CD4-positive, CD25-positive, alpha-beta regulatory T cell (primary cell): ENCODE measurements at places on chromosomes 6 and 20. TPM values are rescaled to one million over a fixed set of nuclear protein-coding genes. Genes with fewer than 3 reads are reported as not detected.

DNA sequence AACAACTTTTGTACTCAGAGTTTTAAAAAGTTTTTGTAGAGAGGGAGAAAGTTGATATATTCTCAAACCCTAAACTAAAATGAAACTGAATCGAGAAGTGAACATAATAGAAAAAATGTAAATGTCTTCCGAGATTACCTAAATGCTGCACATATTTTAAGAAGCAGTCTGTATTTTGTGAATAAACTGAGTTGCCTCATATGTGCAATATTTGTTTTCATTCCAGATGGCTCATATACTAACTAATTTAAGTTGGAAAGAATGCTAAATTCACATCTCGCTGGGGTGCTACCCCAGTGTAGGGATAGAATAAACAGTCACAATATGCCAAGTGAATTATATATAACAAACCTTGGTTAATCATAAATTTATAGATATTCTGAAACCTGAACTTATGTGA lies 285.9 kb upstream of the THEMIS start:
- no peaks in the 10 kb centered on the region for H3K4me1 ChIP-seq
- H3K27ac ChIP-seq, result no peak overlapping the region
- no peaks in the 10 kb centered on the region for H3K27me3 ChIP-seq
- DNase-seq, result no peak

DNA sequence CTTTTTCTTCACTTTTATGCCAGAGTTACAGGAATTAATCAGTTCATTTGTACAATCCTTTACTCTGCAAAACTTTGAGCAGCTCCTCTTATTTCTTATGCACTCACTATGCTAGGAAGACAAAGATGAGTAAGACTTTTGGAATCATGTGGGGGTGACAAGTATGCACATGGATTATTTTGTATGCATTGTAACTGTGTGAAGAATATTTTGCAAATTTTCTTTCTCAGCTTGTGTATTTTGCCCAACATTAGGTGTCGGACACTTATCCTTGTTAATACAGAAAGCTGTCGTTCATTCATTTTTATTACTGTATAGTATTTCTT lies 88.6 kb downstream of the PPP1R14C start:
- DNase-seq, result no peak
- no peaks in the 10 kb centered on the region for H3K4me1 ChIP-seq
- no peak overlapping the region for H3K27ac ChIP-seq
- no peaks in the 10 kb centered on the region for H3K36me3 ChIP-seq

GRCh38 chr6:81772741-81773140 lies 20.3 kb upstream of the TENT5A start:
- no peak for DNase-seq
- H3K4me3 ChIP-seq, result no peak overlapping the region
- H3K27me3 ChIP-seq, result no peaks in the 10 kb centered on the region
- no peaks in the 10 kb centered on the region for H3K36me3 ChIP-seq
- no peak overlapping the region for H3K27ac ChIP-seq

- H3K27me3 ChIP-seq, result no peaks in the 10 kb centered on the region
- H3K4me3 ChIP-seq, result no peak overlapping the region
- no peak overlapping the region for H3K27ac ChIP-seq
- H3K4me1 ChIP-seq, result no peaks in the 10 kb centered on the region
- no peak for DNase-seq
Measured at GRCh38 chr6:113276601-113277000, 580.5 kb upstream of the MARCKS start.

DNA sequence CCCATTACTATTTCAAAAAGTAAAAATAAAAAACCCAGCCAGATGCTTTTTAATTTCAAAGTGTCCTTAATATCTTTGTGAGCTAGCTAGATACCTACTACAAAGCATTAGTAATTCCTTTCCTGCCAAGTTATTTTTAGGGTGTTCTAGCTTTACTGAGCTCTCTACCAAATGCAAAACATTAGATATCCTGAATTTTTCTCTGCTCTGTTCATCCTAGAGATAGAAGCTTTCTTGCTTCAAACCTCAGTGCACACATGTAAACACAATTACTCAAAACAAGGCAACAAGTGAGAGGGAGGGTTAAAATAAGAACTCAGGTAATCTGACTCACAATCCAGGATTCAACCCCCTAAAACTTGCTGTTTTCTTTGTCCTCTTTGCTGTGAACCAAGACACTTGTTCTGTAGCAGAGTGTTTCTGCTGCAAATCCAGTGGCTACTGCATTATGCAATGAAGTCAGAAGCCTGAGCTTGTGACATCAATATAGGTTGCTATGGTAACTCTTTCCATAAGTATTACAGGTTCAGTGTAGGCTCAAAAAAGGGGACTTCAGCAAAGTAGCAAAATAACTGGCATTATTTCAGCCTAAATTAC lies 72.6 kb upstream of the STXBP5 start:
- H3K36me3 ChIP-seq, result no peaks in the 10 kb centered on the region
- H3K4me3 ChIP-seq, result no peak overlapping the region

DNA sequence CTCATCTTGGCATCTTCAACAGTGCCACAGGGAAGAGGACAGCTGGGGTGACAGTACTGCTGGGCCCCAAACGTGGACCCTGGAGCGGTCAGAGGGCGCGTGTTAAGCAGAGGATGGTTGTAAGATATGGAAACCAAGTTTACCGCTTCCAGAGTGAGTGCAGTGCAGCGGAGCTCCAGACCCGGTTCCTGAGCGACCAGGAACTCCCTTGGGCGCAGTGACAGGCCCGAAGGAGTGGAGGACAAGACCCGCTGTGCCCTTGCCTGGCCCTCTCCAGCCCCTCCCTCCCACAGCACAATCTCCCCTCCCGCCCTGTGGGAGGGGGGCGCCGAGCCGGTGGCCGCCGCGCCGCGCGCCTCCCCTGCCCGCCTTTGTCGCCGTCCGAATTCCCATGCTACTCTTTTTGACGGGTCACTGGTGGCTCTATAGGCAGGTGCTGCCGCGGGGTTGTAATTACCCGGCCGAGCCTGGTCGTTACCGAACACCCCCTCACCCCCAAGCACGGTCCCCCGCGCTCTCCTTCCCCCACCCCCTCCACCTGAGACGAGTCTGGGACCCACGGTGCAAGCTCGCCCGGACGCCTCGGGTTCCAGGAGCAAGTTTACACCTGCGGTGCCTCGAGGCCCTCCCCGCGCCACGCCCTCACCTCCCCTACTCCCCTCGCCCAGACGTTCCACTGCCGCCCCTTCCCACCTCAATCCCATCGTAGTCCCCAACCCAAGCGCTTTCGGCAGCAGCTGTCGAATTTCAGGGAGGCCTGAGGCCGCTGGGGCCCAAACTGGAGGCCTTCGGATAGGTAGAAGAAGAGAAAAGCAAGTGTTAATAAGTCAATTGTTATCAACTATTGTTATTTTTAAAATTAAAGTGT lies 3.9 kb downstream of the NR2E1 start:
- H3K36me3 ChIP-seq, result no peaks in the 10 kb centered on the region
- no peak overlapping the region for H3K4me3 ChIP-seq
- DNase-seq, result no peak
- H3K27ac ChIP-seq, result no peak overlapping the region
- H3K27me3 ChIP-seq, result peaks cover 49% of the 10 kb centered on the region

DNA sequence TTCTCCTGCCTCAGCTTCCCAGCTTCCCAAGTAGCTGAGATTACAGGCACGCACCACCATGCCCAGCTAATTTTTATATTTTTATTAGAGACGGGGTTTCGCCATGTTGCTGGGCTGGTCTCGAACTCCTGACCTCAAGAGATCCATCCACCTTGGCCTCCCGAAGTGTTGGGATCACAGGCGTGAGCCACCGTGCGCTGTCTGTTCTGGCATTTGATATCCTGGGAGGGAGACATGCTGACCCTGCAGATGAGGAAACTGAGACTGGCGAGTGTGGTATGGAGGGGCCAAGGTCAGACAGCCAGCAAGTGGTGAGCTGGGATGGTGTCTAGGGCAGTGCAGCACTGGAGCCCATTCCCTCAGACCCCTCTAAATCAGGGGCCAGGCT lies 44.6 kb downstream of the SRC start:
- H3K4me3 ChIP-seq, result no peak overlapping the region
- no peaks in the 10 kb centered on the region for H3K36me3 ChIP-seq
- H3K4me1 ChIP-seq, result no peaks in the 10 kb centered on the region
- H3K27me3 ChIP-seq, result no peaks in the 10 kb centered on the region
- DNase-seq, result no peak

Gene FOXP4
- 9.9 TPM for total RNA-seq

Gene THEMIS
- 22.8 TPM for total RNA-seq

Gene CST2
- not detected for total RNA-seq

Gene TFAP2A
- total RNA-seq, result not detected

Gene NOX3
- not detected for total RNA-seq

Gene MLIP
- total RNA-seq, result not detected
